Activated T-helper 17 cell treated with anti-CD3 and anti-CD28 coated beads, Interleukin-2, amount 50 U/mL, for 72 hours (primary cell): ENCODE measurements at places on chromosomes 7 and 10. TPM values are rescaled to one million over a fixed set of nuclear protein-coding genes. Genes with fewer than 3 reads are reported as not detected.

The PPP1R17 gene
- total RNA-seq = not detected

The CC2D2B gene
- 0.73 TPM for total RNA-seq

The FEZF1 gene
- total RNA-seq = not detected

The DENND2A gene
- total RNA-seq = not detected

The SHTN1 gene
- 0.13 TPM for total RNA-seq
